Adipocyte (in vitro differentiated cells): ENCODE measurements at places on chromosomes 3 and 15.

DNA sequence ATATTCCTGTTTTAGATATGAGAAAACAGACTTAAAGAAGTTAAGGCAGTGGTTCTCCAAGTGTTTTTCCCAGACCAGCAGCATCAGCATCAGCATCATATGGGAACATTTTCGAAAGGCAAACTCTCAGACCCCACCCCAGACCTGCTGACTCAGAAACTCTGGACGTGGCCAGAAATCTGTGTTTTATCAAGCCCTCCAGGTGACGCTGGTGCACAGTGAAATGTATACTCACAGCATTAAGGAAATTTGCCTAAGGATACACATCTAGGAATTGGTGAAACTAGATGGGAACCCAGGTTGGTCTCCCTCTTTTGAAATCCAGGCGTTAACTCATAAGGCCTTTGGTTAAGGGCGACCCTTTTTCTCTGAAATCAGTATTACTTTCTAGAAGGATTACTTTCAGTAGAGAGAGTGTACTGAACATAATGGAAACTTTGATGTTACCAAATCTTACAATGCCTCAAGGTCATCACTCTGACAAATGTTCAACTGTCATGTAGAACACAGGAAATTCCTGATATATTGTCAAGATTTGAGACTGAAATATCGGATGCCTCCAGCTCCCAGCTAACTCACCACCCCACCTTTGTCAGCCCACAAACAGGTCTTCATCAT lies 910.2 kb downstream of the ROBO1 start:
- DNase-seq, result peak; percentile 53

- DNase-seq, result no peak
Measured at GRCh38 chr3:140439527-140439926, 238.3 kb upstream of the TRIM42 start.

- peak; percentile 81 for DNase-seq
Measured at GRCh38 chr15:81897057-81897677, 148.7 kb downstream of the MEX3B start.

DNA sequence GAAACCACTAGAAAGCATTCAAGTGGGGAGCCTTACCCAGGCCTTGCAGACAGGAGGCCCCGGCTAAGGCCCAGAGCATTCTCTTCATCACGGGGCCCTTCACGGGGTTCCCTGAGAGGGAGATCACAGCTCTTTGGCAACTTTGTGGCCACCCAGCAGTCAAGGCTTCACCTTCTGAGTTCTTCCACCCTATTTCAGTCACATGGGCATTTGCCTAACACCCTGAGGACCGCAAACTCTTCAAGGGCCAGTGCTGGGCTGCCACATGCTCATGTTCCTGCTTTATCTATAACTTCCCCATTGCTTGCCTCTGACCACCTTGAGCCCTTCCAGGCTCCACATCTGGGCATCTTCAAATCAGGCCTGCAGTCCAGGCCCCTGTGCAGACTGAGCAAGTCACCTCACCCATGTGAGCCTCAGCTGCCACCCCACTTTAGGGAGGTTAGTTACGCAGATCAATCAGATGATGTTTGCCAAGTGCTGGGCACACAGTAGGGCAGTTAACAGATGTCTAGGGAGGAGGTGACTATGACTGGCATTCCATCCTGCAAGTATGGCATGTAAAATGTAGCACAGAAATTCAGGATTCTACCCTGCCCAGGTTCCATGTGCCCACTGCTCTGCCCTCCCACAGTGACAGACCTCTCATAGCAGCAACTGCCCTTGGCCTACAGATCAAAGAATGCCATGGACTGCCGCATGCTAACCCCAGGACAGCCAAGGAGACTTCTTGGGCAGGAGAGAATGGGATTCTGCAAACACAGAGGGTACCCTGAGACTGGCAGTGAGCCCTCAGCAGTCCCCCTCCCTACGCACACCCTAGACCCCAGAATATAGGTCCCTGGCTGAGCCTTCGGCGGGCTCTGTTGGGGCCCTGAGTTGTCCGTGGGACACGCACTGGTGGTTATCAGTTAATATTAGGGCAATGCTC lies 37.6 kb upstream of the ZNF710 start:
- no peak for DNase-seq

- peak; percentile 73 for DNase-seq
Measured at GRCh38 chr3:170714562-170715535, 129.0 kb upstream of the SLC7A14 start.

DNA sequence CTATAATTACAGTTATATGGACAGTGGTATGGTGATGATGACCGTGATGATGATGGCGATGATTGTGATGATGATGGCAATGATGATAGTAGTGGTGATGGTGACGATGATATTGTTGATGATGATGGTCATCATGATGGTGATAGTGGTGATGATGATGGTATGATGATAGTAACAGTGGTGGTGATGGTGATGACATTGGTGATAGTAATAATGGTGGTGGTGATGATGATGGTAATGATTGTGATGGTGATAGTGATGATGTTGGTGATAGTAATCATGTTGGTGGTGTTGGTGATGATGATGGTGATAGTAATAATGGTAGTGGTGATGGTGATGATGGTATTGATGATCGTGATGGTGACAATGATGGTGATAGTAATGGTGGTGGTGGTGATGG lies 504.4 kb downstream of the GABRG3 start:
- no peak for DNase-seq

DNA sequence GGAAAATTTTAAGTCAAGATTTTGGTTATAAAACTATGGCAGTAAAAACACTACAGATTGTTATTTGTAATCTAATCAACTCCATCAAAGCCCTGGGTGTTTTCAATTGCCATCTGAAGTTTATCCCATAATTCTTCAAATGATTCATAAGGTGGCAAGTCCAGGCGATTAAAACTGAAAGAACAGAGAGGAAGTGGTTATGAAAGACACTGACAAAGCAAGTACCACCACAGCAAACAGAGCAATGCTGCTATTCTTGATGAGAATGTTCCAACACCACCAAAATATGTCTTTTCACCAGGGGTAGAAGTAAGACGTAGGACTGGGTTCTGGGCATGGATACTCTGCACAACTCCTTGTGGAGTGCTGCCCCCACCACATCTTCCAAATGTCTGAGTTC lies 86.9 kb upstream of the PRTG start:
- no peak for DNase-seq

DNA sequence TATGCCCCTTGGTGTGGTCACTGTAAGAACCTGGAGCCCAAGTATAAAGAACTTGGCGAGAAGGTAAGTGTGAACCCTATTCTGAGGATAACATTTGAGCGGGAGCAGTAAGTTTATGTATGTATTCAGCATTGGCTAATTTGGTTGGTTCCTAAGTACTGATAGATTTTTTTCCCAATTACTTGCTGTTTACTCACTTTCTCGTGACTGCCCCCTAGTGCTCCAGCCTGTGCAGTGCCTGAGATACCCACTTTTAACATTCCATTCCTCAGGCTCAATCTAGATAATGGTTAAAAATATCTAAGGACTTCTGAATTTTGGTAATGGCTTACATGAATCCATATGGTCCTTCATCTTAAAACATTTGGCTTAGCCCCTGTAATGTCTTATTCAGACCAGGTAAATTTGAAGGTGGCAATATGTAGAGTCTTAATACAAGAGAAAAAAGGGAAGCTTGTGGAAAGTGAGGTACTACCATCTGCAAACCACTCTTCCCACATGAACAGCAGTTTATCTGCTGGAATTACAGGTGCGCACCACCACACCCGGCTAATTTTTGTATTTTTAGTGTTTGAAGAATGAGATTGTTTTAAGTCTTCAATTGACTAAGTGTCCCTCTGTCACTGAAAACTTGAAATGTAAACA lies 7.1 kb downstream of the ELL3 start:
- DNase-seq, result peak; percentile 89

GRCh38 chr3:148940983-148941382 lies 50.4 kb upstream of the GYG1 start:
- DNase-seq, result no peak

GRCh38 chr15:74428970-74429780 lies 4.6 kb downstream of the SEMA7A start:
- no peak for DNase-seq

GRCh38 chr15:68751622-68752021 lies 69.1 kb downstream of the ANP32A start:
- DNase-seq, result no peak

DNA sequence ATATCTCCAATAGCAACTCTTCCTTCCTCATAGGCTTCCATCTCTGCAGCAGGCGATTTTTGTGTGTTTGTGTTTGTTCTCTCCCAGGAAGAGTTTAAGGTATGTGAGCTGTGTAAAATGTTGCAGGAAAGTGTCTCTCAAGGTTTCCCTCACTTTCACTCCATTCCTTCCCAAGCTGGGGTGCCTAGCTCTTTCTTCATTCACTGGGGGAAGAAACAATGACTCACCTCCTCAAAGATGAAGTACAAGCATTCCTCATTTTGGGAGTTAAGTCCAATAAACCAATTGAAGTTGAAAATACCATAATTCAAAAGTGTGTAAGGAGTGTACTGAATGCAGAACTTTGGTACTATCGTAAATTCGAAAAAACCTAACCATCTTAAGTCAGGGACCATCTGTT lies 422.7 kb upstream of the CFAP20DC start:
- DNase-seq, result peak; percentile 12

DNA sequence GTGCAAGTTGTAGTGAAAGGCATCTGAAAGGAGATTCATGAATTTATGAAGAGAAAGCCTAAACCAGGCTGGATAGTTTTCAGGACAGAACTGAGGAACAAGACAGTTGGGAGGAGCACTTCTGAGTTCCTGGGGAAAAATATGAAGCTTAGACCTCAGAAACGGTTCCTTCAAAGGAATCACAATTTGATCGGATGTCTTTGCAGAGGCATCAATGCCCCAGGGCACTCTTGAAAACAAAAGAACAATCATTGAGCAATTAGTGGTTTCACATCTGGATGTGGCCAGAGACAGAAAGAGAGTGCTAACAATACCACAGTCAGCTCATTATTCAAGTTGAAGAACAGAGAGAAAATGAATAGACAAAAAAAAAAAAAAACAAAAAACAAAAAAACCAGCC lies 86.2 kb downstream of the KLF13 start:
- no peak for DNase-seq

GRCh38 chr3:51935886-51936755 lies 5.6 kb downstream of the RRP9 start:
- no peak for DNase-seq

DNA sequence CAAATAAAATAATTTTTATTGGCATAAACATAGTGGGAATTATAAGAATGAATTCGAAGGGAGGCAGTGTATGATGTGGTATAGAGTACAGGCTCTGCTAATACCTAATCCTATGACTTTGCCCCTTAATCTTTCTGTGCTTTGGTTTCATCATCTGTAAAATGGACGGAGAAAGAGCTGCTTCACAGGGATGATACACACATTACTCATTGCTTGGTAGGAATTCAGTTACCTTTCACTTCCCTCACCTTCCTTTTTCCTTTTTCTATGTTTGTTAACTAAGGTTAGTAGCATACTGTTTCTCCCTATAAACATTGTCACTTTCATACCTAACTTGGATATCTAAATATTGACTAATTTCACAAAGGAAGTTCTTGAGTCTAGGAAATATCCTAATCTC lies 36.2 kb downstream of the LEKR1 start:
- no peak for DNase-seq

DNA sequence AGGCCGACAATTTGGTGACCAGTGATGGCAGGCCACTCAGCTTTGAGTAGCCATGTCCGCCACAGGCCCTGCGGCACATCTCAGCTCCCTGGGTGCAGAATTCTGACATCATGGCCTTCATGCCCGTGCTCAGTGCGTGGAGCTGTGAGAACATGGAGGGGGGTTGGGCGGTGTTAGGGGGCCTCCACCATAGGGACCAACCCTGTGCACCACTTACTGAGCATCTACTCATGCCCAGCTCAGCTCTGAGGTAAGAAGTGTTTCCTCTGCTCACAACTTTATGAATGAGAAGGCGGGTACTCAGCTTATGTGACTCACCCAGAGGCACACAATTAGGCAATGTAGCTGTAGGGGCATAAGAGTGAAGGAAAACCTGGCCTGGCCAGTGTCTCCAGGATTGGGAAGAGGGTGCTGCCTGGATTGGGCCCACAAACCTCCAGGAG lies 10.5 kb downstream of the ACOX2 start:
- peak; percentile 83 for DNase-seq

GRCh38 chr3:46712191-46713049 lies 5.2 kb downstream of the PRSS50 start:
- no peak for DNase-seq

- no peak for DNase-seq
Measured at GRCh38 chr3:46668591-46668990, 24.9 kb downstream of the ALS2CL start.

GRCh38 chr3:42205800-42206514 lies 60.0 kb downstream of the CCK start:
- DNase-seq, result no peak

GRCh38 chr15:90221246-90221900 lies 12.4 kb downstream of the CIB1 start:
- peak; percentile 79 for DNase-seq

DNA sequence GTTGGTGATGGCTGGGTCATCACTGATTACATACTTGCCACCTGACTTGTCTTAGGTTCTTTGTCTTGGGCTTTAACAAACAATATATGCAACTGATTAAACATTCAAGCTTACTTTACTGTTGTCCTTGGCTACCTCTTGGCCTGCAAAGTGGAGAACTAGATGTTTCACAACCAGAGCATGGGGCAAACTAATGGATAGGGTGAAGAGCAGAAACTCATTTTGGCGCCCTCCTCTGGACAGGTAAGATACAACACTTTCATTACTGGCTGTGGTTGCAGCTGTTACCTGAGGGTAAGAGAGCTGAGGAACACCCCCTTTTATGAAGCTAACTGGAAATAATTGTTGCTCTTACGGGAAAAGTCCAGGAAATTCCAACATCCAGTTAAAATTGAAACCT lies 262.1 kb downstream of the NAALADL2 start:
- no peak for DNase-seq

DNA sequence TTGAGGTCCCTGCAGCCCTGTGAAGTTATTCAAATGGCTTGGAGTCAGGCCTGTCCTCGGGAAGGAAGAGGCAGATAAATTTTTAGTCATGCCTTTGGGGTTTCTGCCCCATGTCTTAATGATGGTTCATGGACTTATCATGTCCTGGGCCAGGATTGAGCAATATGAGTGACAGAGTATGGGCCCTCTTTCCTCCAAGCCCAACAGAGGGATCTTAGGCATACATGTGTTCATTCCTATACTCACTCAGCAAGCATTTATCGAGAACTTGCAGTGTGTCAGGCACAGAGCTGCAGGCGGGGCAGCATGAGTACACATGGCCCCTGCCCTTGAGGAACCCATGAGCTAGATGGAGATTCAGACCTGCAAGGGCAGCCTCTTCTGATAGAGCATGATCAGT lies 6.2 kb downstream of the ESYT3 start:
- DNase-seq, result no peak

- no peak for DNase-seq
Measured at GRCh38 chr3:33137691-33138090, 23.9 kb downstream of the CRTAP start.

- DNase-seq, result no peak
Measured at GRCh38 chr15:75695634-75696310, 16.9 kb downstream of the CSPG4 start.

DNA sequence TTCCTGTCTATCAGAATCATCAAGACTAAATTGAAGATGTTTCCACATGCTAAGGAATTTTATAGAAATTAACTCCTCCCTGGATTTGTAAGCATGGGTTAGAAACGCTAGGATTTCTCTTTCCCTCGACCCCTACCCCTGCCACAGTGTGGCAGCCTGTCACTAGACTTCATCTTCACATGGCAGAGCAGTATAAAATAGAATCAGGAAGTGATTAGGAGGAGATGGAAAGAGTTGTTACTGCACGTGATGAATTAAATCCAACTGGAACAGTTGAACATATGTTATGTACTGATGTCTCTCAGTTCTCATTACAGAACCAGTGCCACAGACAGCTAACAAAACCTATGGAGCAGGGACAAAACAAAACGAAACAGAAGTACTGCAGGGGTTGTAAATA lies 130.0 kb upstream of the BNIP2 start:
- DNase-seq, result no peak

- no peak for DNase-seq
Measured at GRCh38 chr3:48405971-48406370, 23.9 kb downstream of the PLXNB1 start.
